NCI-H1930 (cell line): ENCODE measurements at places on chromosomes 5 and 9.

GRCh38 chr5:58048185-58048925 is 411.5 kb downstream of the PLK2 start:
- no peak for DNase-seq

- DNase-seq = peak; percentile 90
These were observed at the start of gene DCTN3 for GRCh38 chr9:34620061-34620994. Gene DCTN3 (minus strand): TSS chr9:34620495. CDS start chr9:34620464, 31 bp downstream.

DNA sequence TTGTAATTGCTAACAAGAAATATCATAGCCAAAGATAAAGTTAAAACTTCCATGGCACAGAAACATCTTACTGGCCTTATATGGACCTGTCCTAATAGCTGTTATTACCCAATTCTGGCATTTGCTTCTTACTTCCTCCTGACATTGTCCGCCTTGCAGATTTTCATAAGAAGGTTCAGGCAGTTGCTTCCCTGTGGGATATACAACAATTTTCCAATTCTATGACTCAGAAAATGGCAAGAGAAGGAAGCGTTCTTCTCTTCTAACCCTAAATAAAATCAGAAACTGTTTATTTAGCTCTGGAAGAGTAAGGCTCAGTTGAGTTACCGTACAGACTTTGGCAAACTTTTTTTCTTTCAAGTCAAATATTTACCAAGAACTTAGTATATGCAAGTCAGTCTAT is 1.7 kb downstream of the PRKAA1 start:
- DNase-seq = no peak

GRCh38 chr5:87099291-87099839 is 168.3 kb upstream of the RASA1 start:
- no peak for DNase-seq

DNA sequence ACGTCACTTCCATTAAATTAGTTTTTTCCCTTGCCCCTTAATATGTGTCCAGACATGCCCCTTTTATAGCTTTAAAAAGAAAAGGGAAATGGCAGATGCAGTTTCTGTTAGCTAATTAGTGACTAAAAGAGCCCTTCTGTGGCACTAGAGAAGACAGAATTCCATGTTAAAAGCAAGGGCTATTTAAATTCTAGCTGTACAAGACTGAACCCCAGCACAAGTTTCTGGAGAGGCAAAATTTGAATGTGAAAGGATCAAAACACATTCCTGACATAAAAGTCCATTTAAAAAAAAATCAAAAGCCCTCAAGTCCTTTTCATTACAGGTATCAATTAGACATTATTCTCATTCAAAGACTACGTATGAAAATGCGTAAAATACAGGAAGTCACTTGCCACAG is 78.7 kb downstream of the HAPLN1 start:
- no peak for DNase-seq

GRCh38 chr9:97943308-97943855 is 5.4 kb upstream of the HEMGN start:
- DNase-seq = no peak

GRCh38 chr5:31268256-31268655 is 74.8 kb downstream of the CDH6 start:
- no peak for DNase-seq

DNA sequence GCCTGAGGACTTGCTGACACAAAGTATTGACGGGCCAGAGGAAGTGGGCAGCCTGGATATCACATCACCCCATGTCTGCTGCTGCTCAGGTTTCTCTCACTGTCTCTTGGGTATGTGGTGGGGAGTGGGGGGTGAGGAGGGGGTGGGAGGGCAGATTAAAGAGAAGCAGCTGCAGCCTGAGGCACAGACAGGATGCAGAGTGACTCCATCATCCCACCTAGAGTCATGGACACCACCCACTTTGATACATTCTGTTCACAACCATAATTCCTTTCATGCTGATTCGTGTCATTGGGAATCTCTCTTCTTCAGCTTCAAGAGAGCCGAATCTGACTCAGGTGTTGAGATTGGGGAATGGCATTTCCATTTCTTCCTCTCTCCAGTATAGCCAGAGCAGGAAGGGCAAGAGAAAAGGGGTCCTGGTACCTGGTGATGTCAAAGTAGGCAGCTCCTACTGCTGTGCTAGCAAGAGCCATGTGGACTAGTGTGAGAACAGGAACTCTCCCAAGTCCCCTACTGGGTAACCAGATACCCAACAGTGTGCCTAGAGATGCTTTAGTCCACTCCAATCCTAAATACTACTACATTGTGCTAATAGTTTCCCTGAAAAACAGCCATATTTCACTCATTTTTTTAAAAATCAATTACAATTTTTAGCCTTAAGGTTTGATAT is 22.4 kb downstream of the GRAMD2B start:
- DNase-seq = no peak

DNA sequence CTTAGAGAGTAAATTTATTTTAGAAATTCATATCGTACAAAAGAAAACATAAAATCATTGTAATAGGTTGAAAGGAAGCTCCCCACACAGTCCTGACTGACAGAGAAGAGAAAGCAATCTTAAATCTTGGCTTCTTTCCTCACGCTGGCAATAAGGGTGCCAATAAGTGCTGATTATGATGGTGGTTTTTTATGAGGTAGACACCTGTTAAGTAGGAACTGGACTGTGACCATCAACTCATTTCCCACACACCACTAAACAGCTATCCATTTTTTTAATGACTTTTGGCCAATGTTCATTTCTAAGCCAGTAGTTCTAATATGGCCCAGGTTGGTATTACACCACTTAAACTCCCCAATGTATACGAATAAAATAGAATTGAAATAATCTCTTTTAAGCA is 893.5 kb upstream of the NUDT12 start:
- no peak for DNase-seq

DNA sequence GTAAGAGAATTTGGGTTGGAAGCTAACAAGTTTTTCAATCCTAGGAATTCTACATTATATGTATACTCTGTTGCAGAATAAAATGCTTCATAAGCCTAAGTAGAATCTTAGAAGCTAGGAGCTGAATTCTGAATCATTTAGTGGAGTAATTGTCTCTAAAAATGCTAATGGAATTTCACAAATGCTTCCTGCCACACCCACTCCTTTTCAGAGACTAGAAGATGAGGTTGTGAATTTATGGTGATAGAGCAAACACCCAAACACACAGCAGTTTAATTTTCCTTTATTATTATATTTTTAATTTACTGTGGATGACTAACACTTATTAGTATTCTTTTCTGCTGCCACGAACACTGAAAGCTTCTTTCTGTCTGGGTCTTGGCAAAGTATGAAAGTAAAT is 208.0 kb upstream of the PDE4D start:
- DNase-seq = no peak

- DNase-seq = no peak
These were observed 846 bp downstream of the MGAT1 start for GRCh38 chr5:180801596-180802324.
